ENCODE measurements at places on chromosomes 1 and 21. TPM values are rescaled to one million over a fixed set of nuclear protein-coding genes. Genes with fewer than 3 reads are reported as not detected.

DNA sequence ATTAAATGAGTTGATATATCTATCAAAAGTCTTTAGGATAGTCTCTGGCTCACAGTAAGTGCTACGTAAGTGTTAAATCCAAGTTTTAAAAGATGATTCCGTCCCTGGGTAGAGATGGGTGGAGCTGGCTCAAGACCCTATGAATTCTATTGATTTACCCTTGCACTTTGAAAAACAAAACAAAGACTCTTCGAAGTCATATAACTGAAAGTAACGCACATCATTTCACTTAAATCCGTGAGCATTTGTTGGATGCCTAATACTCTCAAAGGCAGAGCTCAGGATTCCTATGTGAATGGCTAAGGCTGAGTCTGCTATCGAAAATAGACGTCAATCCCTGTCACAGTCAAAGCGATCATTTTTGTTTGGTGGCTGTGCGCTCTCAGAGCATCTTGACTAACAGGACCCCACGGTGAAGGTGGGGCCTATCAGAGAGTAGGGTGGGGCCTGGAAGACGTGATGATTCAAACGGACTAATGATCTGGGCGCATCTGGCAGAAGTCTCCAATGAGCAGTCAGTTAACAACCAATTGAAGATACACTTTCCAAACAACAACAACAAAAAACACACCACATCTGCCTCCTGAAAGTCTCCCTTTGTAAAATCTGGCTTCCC is 1.2 kb upstream of the NUCKS1 start:
- peaks cover 25% of the 10 kb centered on the region for H3K4me1 ChIP-seq
- peak overlapping the region; percentile 99 for H3K27ac ChIP-seq
- no peak for DNase-seq

- H3K4me3 ChIP-seq, result no peak overlapping the region
- H3K36me3 ChIP-seq, result peaks cover 14% of the 10 kb centered on the region
- H3K27ac ChIP-seq, result no peak overlapping the region
- peaks cover 4% of the 10 kb centered on the region for H3K4me1 ChIP-seq
Observed at GRCh38 chr1:232489256-232489655, 140.7 kb downstream of the SIPA1L2 start.

DNA sequence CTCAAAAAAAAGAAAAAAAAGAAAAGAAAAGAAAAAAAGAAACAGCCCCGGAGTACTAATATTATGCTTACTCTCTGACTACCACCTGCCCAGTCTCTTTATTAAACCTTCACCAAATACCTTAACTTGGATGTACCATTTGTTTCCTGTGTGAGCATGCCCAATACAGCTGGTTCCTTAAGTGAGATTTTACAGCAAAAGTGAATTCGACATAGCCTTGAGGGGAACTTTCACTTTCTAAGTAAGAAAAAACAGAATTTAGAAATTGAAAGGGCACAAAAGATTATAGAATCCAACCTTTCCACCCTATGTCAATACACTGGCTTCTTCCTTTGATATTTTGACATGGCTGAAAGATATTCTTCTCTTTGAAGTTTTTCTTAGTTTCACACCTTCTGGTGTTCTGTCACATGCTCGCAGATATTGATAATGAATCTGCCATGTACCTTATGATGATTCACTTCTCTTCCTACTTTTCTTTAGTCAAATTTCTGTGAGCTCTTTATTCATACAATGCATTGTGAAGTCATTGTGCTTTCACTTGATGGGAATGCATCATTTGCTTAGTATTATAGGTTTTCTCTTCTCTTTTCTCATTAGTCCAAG is 5.2 kb upstream of the GIPC2 start:
- H3K27me3 ChIP-seq, result peaks cover 24% of the 10 kb centered on the region
- H3K27ac ChIP-seq, result no peak overlapping the region
- peaks cover 18% of the 10 kb centered on the region for H3K4me1 ChIP-seq
- H3K4me3 ChIP-seq, result no peak overlapping the region
- DNase-seq, result no peak

DNA sequence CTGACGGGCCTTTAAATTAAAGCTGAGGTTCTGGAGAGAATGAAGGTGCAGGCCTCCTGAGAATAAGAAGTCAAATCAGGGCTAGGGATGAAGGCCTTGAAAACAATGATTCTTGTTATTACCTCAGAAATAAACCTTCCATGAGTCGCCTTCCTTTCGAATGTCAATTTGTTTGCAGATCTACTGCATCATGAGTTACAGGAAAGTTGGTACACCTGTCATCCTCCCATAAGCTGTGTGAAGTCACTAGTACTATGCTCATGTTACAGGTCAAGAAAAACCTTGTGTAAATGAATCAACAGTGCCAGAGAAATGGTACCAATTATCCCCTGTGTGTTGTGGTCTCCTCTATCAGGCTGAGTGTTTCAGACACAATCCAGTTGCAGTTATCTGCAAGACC is 281.2 kb upstream of the PLXNA2 start:
- no peaks in the 10 kb centered on the region for H3K27me3 ChIP-seq
- H3K36me3 ChIP-seq, result no peaks in the 10 kb centered on the region
- H3K4me3 ChIP-seq, result no peak overlapping the region
- no peak for DNase-seq

DNA sequence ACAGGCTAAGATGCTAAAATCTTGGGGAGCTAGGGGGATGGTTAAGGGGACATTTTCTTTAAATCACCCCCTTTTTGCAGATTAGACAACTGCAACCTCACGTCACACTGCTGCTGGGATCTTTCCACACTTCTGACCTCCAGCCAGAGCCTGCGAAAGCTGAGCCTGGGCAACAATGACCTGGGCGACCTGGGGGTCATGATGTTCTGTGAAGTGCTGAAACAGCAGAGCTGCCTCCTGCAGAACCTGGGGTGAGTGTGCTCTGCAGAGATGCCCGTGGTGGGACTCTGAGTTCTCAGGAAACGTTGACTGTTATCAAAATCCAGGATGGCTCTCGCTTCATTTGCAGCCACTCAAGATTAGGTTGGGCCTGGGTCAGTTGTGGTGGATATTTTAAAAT is 13.3 kb downstream of the OR2B11 start:
- peaks cover 8% of the 10 kb centered on the region for H3K4me1 ChIP-seq
- DNase-seq, result no peak
- H3K27me3 ChIP-seq, result no peaks in the 10 kb centered on the region
- no peak overlapping the region for H3K4me3 ChIP-seq
- no peak overlapping the region for H3K27ac ChIP-seq

DNA sequence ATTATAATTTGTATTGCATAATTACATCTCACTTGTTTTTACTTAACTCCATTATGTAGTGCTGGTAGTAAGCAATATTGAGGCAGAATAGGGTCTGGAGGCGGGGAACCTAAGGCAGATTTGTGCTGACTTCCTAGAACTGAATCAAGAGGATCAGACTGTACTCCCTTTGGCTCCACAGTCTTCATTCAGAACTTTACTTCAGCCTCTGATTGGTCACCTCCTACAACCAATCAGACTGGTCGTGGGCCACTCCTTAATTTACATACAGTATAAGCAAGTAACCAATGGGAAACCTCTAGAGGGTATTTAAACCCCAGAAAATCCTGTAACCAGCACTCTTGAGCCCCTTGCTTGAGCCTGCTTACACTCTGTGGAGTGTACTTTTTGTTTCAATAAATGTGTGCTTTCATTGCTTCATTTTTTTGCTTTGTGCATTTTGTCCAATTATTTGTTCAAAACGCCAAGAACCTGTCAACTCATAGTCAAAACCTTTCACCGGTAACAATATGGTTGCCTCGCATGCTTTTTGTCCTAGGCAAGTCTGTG is 31.6 kb downstream of the ZBTB8OS start:
- peaks cover 25% of the 10 kb centered on the region for H3K36me3 ChIP-seq
- DNase-seq, result no peak
- H3K27me3 ChIP-seq, result no peaks in the 10 kb centered on the region

- no peaks in the 10 kb centered on the region for H3K36me3 ChIP-seq
- peaks cover 21% of the 10 kb centered on the region for H3K4me1 ChIP-seq
- peak within 1 kb of the TSS; percentile 91 for H3K27ac ChIP-seq
Observed at GRCh38 chr1:248906009-248906752, at the start of gene PGBD2. Gene PGBD2 (plus strand): TSS chr1:248906235. CDS start chr1:248913863, 7,628 bp downstream.

DNA sequence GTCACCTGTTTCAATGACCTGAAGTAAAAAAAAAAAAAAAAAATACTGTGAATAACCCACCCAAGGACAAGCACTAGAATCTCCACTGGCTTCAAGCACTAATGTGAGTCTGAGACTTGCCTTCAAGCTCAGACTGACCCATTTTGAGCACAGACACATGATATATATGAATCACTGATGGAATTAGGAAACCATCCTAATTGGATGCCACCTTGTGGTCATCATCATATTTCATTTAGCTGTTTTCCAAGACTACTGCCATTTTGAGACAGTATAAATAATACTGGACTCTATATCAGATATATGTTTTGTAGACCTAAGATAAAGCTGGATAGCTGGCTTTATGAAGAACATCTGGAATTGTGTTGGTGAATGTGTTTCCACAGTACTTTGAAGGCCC is 1232.0 kb downstream of the KCNT2 start:
- H3K36me3 ChIP-seq, result no peaks in the 10 kb centered on the region
- H3K4me1 ChIP-seq, result no peaks in the 10 kb centered on the region
- H3K27me3 ChIP-seq, result no peaks in the 10 kb centered on the region
- no peak overlapping the region for H3K4me3 ChIP-seq

GRCh38 chr1:978069-978834 is 3.6 kb downstream of the PERM1 start:
- DNase-seq, result no peak
- no peaks in the 10 kb centered on the region for H3K36me3 ChIP-seq
- no peak overlapping the region for H3K27ac ChIP-seq

GRCh38 chr1:112937495-112937894 is 18.5 kb downstream of the SLC16A1 start:
- H3K27ac ChIP-seq, result no peak overlapping the region
- H3K4me3 ChIP-seq, result no peak overlapping the region
- DNase-seq, result no peak
- peaks cover 3% of the 10 kb centered on the region for H3K36me3 ChIP-seq
- no peaks in the 10 kb centered on the region for H3K27me3 ChIP-seq

GRCh38 chr1:93670141-93670540 is 11.5 kb downstream of the BCAR3 start:
- H3K27me3 ChIP-seq, result no peaks in the 10 kb centered on the region
- H3K27ac ChIP-seq, result no peak overlapping the region
- no peak for DNase-seq
- no peaks in the 10 kb centered on the region for H3K4me1 ChIP-seq
- H3K4me3 ChIP-seq, result no peak overlapping the region

- H3K27me3 ChIP-seq, result no peaks in the 10 kb centered on the region
- no peak overlapping the region for H3K4me3 ChIP-seq
- no peak for DNase-seq
- H3K4me1 ChIP-seq, result no peaks in the 10 kb centered on the region
- no peaks in the 10 kb centered on the region for H3K36me3 ChIP-seq
Observed at GRCh38 chr1:209349363-209350308, 233.9 kb upstream of the CAMK1G start.

- no peak for DNase-seq
- no peak overlapping the region for H3K27ac ChIP-seq
Observed at GRCh38 chr1:166283190-166283589, 116.4 kb upstream of the FAM78B start.

- peak overlapping the region; percentile 19 for H3K27ac ChIP-seq
- peaks cover 36% of the 10 kb centered on the region for H3K4me1 ChIP-seq
- peaks cover 49% of the 10 kb centered on the region for H3K36me3 ChIP-seq
- DNase-seq, result no peak
- no peak overlapping the region for H3K4me3 ChIP-seq
Observed at GRCh38 chr1:55155522-55155921, 59.6 kb downstream of the USP24 start.

DNA sequence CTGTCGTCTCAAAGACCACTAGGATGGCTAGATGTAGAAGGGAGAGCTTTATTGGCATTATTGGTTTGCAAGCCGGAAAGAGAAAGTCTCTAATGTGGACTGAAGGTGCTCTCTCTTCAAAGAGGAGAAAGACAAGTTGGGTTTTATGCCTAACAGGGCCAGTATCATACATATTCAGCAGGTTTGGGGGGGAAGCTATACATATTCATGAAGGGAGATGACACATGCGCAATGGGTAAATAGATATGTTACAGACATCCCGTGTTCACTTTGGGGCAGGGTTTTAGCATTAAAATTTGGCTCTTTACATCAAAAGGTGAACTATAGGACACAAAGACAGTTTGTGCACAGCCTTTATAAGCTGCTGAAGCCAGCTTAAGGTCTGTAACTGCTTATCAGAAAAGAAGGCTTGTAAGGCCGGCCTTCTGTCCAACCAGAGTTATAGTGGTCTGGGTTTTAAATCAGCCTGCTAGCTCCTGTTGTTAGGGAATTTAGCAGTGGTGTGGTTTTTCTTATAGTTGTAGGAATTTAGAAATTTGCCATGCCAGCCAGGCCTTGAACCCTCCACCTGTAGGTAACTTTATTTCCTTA is 46.5 kb upstream of the LRRN2 start:
- no peaks in the 10 kb centered on the region for H3K4me1 ChIP-seq
- H3K36me3 ChIP-seq, result no peaks in the 10 kb centered on the region
- no peak for DNase-seq
- H3K27ac ChIP-seq, result no peak overlapping the region

DNA sequence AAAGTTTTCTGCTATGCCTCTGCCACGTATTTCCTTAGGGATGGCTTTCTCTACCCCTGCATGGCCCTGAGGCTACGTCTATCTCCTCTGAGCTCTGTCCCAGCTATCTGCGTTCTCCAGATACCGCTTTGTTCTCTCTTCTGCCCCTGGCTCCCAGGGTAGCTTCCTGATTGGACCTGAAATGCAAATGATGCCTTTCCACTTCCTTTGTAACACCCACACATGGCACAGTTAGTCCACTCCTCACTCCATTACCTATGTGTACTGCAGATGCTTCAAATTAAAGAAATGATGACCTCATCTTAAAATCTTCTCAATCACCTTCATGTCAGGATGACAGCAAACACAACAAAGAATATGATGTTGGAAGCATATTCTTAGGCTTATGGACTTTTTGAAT is 138.6 kb upstream of the POGK start:
- peaks cover 19% of the 10 kb centered on the region for H3K27me3 ChIP-seq
- peaks cover 7% of the 10 kb centered on the region for H3K4me1 ChIP-seq
- no peak for DNase-seq
- H3K27ac ChIP-seq, result no peak overlapping the region

Gene ATP1A4
- not detected for total RNA-seq

Gene RGS13
- not detected for total RNA-seq

Gene LCE1E
- total RNA-seq, result not detected

Gene BSND
- total RNA-seq, result not detected

Gene TRMT13
- 17.5 TPM for total RNA-seq

Gene CLCN6
- total RNA-seq, result 11.6 TPM

Data from activated CD4-positive, alpha-beta memory T cell treated with anti-CD3 and anti-CD28 coated beads for 36 hours (primary cell).